DMS 273 treated with DMSO at 0.1 percent for 48 hours (cell line): ENCODE measurements at places on chromosomes 5 and 9.

- DNase-seq = no peak
Measured at GRCh38 chr9:78472111-78472510, 175.2 kb downstream of the PSAT1 start.

GRCh38 chr9:81473708-81474107 lies 215.6 kb downstream of the TLE1 start:
- no peak for DNase-seq

- no peak for DNase-seq
Measured at GRCh38 chr9:110599468-110599867, 19.9 kb upstream of the SVEP1 start.

GRCh38 chr5:58548068-58548467 lies 34.8 kb upstream of the RAB3C start:
- no peak for DNase-seq

DNA sequence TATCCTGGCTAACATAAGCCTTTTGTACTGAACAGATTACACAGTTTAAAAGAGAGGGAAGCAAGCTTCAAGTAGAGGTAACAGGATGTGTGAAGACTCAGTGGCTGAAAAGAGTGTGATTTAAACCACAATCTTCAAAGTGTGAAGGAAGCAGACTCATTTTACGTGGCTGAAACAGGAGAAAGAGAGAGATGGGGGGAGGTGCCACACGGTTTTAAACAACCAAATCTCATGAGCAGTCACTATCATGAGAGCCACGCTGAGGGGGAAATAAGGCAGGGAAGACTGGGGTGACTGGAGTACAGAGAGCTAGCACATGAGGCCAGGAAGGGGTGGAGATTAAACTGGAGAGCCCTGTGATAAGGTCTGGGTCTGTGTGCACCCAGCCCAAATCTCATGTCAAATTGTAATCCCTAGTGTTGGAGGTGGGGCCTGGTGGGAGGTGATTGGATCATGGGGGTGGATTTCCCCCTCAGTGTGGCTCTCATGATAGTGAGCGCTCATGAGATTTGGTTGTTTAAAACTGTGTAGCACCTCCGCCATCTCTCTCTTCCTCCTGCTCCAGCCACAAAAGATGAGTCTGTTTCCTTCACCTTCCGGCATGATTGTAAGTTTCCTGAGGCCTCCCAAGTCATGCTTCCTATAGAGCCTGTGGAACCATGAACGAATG lies 318.6 kb upstream of the CD180 start:
- DNase-seq = no peak

GRCh38 chr5:68834491-68834981 lies 259.3 kb upstream of the SLC30A5 start:
- DNase-seq = no peak

- no peak for DNase-seq
Measured at GRCh38 chr9:18365651-18366050, 108.3 kb upstream of the ADAMTSL1 start.

- DNase-seq = no peak
Measured at GRCh38 chr9:74795803-74796202, 91.9 kb downstream of the TRPM6 start.

- DNase-seq = no peak
Measured at GRCh38 chr9:13832446-13832845, 481.5 kb downstream of the NFIB start.

GRCh38 chr5:6448622-6449464 lies at the start of gene UBE2QL1:
Gene UBE2QL1 (plus strand): TSS chr5:6448859. CDS start chr5:6448894, 35 bp downstream.
- DNase-seq = no peak

DNA sequence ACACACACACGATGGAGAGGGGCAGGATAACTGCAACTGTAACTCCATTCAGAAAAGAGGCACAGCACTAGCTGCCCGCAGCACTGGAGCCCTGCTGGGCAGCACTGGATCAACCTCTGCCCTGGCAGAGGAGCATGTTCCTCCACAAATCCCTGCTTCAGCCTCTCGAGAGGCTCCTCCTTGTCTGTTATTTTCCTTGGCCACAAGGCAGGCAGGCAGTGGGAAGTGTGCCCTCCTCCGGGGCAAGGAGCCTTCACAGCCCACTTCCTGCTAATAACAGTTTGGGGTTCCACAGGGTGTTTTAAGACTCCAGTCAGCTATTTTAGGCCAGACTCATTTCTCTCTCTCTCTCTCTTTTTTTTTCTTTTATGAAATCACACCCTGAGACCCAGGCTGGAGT lies 11.8 kb downstream of the FXN start:
- no peak for DNase-seq

- DNase-seq = no peak
Measured at GRCh38 chr5:102781359-102781758, 26.3 kb downstream of the PAM start.

GRCh38 chr5:134007581-134008265 lies 2.9 kb upstream of the VDAC1 start:
- no peak for DNase-seq

DNA sequence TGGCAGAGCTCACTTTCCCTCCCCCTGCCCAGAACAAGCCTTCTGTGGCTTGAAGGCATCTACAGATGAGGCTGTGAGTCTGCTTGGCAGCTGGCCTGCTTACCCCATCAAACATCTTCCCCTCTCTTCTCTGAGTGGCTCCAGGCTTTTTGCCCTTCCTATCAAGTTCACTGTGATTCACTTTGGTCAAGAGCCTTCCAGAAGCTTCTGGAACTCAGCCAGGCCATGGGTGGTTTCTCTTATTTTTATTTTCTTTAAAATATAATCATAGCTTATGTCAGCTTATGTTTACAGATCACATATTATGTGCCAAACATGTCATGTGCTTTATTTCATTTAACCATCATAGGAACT lies 267.0 kb downstream of the SEC61B start:
- DNase-seq = no peak

DNA sequence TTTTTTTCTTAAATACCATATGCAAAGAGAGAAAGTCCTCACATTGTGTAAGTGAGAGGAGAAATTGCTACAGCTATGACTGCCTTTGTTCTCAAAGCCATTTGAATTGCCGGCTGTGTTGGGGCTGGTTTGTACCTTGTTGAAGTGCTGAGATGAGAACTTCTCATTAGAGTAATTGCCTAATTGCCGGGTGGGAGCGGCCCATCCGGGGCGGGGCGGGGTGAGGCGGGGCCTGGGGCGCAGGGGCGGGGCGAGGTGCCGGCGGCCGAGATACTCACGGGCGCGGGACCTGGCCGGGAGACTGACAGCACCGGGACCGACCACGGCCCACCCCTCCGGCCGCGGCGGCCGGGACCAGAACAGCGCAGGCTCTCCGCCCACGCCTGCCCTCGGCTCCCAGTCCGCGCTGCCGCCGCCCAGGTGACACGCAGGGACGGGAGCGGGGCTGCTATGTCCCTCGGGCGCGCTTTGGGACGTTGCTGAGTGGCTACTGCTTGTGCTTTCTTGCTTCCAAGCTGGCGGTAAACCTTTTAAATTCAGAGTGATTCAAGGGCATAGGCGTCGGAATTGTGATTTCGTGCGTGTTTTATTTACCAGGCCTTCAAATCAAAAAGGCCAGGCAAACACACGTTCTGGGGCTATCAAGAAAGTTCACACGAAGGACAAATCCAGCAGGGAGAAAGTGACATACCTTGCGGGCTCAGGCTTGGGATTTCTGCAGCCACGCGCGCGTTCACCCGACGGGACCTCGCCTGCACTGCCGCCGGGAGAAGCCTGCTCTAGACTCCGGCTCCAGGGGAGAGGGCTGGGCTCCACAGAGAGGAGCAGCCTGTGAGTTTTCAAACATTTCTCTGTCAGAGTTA lies 269.1 kb downstream of the FANCC start:
- no peak for DNase-seq

GRCh38 chr5:122391621-122392020 lies 79.6 kb downstream of the SNCAIP start:
- no peak for DNase-seq

- no peak for DNase-seq
Measured at GRCh38 chr9:35538361-35539234, 48.7 kb downstream of the RUSC2 start.

DNA sequence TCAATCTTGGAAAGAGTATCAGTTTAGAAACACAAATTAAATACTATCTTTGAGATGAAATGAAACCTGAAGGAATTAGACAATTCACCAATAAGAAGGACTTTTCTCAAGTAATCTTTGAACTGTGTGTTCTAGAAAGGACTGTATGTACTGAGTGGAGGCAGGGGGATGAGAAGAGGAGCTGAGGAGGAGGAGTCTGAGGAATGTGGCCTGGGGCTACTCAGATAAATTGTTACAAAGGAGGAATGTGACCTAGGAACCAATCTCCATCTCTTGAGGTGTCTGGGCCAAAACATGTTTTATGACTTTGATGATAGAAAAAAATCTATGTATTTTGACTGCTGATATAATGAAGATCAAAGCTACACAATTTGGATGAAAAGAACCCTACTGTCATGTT lies 124.3 kb upstream of the ANKRD55 start:
- DNase-seq = no peak

- no peak for DNase-seq
Measured at GRCh38 chr5:77781076-77781475, 4.9 kb upstream of the TBCA start.

DNA sequence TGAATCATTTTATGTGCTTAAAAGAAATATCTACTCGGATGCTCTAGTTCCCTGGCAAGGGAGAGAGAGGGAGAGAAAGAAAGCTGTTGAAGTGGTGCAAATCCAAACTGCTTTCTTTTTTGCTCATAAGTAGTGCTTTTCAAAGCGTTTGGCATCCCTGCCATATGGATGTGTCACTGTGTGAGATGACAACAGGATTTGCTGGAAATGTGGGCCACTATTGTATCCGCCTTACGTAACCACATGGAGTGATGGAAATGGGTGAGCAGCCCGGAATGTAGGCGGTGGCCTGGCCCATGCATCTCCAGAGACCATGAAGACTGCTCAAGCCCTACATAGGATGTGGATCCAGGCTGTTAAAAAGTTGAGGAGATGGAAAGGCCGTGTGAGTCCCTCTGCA lies 30.8 kb downstream of the TJP2 start:
- no peak for DNase-seq

- DNase-seq = no peak
Measured at GRCh38 chr5:73733219-73733618, 107.2 kb downstream of the ARHGEF28 start.

- DNase-seq = no peak
Measured at GRCh38 chr9:137435381-137435891, 5.7 kb downstream of the ENTPD8 start.

GRCh38 chr5:135651156-135651555 lies 72.4 kb upstream of the CXCL14 start:
- DNase-seq = no peak

DNA sequence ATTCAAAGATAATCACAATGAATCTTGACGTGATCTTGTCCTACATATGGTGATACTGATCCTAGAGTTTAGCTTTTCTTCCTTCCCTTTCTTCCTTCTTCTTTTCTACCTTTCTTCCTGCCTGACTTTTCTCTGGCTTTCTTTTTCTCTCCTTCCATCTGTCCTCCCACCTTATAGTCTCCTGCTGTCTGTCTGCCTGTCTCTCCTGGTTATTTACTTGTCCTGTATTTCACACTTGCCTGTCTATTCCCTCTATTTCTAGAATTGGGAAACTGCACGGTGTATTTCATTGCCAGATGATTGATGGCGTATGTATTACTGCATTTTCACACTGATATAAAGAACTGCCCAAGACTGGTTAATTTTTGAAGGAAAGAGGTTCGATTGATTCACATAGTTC lies 718.1 kb upstream of the CDH6 start:
- DNase-seq = no peak

- DNase-seq = no peak
Measured at GRCh38 chr5:148523139-148523538, 131.2 kb downstream of the HTR4 start.

GRCh38 chr5:41574391-41574790 lies 64.0 kb upstream of the PLCXD3 start:
- no peak for DNase-seq

DNA sequence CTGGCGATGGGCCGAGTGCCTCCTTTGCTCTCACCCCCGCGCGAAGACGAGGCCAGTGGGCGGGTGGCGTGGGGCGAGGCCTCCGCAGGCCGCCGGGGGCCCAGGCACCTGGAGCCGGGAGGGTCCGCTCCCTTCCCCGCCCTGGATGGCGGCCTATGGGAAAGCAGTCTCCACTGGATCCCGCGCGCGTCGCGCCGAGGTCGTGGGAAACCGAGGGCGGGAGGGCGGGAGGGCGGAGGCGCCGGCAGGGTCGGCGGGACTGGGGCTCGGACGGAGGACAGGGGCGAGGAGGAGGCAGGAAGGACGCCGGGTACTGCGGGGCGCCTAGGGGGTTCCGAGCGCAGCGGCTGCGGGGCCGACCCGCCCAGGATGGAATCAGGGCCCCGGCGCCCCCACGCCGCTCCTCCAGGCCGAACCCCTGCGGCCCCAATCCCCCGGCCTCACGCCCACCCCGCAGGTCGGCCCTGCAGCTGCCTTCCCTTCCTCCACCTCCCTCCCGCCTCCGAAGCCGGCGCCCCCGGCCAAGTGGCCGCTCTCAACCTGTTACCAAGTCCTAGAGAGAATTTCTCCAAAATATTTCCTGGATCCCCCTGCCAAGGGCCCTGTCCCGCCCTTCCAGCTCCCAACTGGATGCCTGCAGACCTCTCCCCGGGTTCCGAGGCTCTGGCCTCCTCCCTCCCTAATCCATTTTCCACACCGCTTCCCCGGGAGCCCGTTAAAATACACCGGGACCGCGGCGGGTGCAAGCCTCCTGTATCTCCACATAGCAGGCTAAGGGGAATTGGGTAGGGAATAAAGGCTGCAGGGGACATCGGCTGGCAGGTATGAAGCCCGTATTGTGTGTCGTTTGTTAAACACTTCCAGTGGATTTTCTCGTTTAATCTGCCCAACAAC lies 146.3 kb downstream of the ERCC6L2 start:
- DNase-seq = no peak

- no peak for DNase-seq
Measured at GRCh38 chr9:2610985-2611384, 10.6 kb upstream of the VLDLR start.
